AML-193 (cell line): ENCODE measurements at places on chromosomes 3 and 15.

- no peak for DNase-seq
These were observed 849 bp downstream of the TRAK1 start for GRCh38 chr3:42092006-42092405.

GRCh38 chr15:70093481-70094319 lies 4.0 kb downstream of the TLE3 start:
- no peak for DNase-seq

DNA sequence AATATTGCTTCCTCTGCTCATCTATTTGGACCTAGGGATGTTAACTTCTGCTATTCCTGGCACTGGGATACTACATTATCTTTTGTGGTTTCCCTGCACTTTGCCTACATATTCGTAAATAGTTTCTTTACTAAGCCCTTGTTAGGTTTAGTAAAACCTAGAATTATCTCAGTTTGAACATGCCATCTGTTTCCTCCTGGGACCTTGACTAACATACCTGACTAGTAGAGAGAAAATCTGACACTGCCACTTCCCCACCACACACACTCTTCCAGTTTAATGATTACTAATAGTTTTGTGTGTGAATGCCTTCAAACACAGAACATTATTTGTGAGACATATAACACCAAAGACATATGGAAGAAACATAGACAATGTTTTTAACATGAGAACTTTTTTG lies 28.2 kb upstream of the SOX2 start:
- no peak for DNase-seq

GRCh38 chr3:10473581-10474274 lies 31.7 kb downstream of the ATP2B2 start:
- no peak for DNase-seq

- no peak for DNase-seq
These were observed 128.3 kb downstream of the ALCAM start for GRCh38 chr3:105495021-105495420.

GRCh38 chr15:83170474-83171165 lies 37.0 kb downstream of the HDGFL3 start:
- no peak for DNase-seq

- DNase-seq: no peak
These were observed 785 bp upstream of the MYRIP start for GRCh38 chr3:39808467-39809180.

- DNase-seq: no peak
These were observed 250.3 kb downstream of the SLC9A9 start for GRCh38 chr3:143597774-143598652.

DNA sequence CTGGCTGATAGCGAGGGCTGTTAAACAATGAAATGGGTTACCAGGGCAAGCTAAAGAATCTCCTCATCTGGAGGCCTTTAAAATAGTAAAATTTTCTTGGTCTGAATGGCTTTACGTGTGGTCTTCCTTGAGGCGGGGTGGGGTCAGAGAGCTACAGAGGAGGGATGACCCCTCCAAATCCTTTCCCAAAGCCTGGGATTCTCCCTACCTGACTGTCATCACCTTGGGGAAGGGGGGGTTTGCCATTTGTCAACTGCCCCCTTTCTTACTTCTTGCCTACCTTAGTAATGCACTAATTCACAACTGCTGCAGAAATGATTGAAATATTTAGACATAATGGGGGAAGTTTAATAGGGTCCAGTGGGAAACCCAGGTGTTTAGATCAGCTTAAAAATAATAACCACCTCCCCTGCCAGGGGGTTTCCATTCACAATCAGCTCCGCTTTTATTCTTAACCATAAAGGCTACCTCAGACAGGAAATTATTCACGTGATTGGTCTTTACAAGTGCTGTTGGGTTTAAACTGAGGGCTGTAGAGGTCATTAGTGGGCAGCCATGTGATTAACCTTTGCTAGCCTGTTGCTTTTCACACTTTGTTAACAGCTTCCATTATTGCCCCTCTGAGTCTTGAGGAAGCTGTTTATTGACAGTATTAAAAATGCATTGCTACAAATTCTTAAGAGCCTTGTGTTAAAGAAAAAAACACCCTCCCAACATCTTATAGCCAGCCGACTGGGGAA lies 276.5 kb upstream of the ATP11B start:
- DNase-seq: no peak

GRCh38 chr3:58470363-58471024 lies 21.4 kb upstream of the KCTD6 start:
- no peak for DNase-seq

DNA sequence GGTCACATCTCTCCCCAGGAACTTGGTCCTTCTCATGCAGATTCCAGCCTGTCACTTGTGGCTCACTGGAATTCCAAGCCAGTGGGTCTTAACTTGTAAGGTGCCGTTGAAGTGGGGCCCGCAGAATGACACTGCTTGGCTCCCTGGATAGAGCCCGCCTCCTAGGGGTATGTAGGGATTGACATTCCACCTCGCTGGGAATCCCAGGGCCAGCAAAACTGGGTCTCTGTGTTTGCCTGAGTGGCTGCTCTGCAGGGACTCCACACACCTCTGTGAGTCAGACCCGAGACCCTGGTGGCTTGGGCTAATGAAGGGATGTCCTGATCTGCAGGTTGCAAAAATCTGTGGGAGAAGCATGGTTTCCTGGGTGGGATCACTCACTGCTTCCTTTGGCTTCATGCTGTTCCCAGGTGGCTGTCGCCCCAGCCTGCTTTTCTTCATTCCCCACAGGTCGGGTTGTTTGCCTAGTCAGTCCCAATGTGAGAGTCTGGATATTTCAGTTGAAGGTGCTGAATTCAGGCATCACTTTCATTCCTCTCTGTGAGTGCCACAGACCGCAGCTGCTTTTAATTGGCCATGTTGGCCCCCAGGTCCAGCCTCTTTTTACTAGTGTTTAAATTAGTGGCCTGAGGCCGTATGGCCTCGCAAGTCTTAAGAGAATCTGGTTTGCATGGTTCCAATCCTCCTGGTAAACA lies 156.0 kb upstream of the TRIM42 start:
- DNase-seq: no peak

DNA sequence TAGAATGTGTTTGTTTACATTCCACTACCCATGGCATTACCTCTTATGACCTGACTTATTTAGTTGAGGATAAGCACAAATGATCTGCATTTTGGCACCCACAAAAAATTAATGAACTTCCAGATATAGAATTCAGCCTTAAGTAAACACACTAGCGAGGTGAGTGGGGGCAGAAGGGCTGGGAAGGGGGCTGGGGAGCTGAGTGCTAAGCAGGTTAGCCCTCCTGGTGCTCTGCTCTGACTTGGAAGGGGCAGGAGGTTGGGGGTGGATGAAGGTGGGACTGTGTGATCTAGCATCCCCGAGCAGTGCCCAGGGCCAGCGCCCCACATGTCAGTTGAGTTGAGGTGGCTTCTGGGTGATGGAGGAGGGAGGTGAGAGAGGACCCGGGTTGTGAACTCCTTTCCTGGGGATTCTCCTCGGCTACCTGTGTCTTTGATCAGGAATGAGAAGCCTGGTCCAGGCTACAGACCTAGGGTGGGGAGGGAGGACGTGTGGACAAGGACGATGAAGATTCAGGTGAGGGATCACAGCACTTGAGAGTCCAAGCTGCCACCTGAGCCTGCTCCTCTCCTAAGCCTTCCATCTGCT lies 178.6 kb upstream of the SMAD3 start:
- DNase-seq: no peak

DNA sequence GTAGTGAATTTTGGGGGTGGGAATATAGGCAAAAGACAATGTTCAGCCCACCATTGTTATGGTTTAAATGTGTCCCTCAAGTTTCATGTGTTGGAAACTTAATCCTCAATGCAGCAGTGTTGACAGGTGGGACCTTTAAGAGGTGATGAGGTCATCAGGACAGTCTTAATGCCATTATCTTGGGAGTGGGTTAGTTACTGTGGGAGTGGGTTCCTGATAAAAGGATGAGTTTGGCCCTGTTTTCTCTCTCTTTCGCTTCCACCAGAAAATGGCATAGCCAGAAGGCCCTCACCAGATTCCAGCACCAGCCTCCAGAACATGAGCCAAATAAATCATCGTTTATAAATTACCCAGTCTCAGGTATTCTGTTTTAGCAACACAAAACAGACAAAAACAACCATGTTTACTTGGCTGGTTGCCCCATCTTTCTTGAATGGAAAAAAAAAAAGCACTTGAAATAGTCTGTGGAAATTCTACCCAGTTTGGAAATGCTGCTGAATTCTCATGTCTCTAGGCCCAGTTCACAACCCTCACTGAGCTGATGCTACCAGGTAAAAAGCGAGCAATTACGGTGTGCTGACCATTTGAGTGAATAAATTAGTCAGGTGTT lies 31.0 kb upstream of the MFSD1 start:
- no peak for DNase-seq

GRCh38 chr3:40754994-40755393 lies 230.2 kb downstream of the ZNF621 start:
- no peak for DNase-seq

GRCh38 chr3:151276687-151277042 lies 1.7 kb downstream of the P2RY14 start:
- no peak for DNase-seq

GRCh38 chr15:64426845-64427465 lies 33.4 kb upstream of the ZNF609 start:
- peak; percentile 31 for DNase-seq

GRCh38 chr3:197501879-197502620 lies 53.7 kb downstream of the BDH1 start:
- DNase-seq: peak; percentile 65

DNA sequence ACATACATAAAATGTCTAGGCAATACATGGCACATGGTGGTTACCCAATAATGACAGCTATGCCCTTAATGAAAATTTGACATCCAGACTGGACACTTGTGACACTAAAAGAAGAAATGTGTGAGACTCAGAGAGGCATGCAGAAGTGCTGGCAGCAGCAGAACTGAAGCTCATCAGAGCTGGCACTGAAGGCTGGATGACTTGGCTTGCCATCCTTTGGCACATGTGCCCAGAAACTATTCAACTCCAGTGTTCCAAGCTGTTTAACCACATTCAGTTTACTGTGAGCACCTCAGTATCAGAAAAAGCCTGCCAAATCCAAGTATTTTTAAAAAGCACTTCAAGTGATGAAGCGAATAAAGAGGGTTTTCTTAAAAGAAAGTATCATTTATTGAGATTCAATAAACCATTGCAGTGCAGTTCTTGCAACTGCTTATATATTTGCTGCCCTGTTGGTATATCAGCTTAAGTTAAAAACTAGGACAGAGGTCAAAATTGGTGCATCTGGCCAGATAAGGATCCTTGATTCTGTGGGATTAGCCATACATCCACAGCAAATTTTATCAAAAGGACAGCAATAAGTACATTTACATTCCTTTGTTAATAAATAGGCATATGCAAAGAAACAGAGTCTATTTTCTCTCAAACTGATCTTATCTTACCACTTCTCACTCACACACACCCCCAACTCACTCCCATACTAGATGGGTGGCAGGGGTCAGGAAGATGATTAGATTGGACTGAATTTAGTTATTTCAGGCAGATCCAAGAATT lies 15.8 kb downstream of the IGSF11 start:
- DNase-seq: no peak

GRCh38 chr3:120597445-120598049 lies 1.4 kb downstream of the NDUFB4 start:
- DNase-seq: no peak
